ENCODE measurements at places on chromosomes 3 and 15.

GRCh38 chr3:122802323-122802722 is 7.5 kb downstream of the SLC49A4 start:
- DNase-seq: no peak

DNA sequence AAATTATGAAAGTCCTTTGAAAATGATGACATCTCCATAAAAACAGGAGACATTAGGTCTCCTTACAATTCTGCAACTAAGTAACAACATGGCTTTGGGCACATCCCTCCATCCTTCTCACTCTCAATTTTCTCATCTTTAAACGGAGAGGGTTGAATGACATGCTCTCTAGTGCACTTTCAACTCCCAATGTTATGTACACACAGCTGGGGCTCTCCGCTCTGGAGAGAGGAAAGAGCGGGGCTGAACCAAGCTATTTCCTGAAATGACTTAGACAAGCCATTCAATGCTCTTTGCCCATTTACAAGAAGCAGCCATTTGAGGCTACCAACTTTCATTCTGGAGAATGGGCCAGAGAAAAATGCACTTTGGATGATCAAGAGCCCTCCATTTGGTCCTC is 144.2 kb upstream of the BNIP2 start:
- DNase-seq: no peak

GRCh38 chr3:133855002-133855370 is 40.7 kb downstream of the RAB6B start:
- DNase-seq: no peak

DNA sequence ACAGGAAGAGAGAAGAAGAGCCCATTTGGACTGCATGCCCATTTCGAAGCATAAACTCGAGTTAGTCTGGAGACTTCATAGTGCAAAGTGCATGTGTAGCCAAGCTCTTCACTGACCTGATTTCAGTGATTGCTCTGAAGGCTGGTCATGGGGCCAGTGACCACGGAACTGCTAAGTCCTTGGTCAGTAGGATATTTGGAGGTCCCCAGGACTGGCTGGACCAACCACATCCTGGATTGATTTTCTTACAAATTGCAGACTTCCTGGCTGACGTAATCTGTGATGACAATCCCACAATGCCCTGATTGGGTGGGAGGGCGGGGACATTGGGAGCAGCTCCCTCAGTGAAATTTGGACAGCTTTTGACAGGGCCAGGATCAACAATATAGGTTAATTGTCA is 233.4 kb downstream of the CACNA2D3 start:
- no peak for DNase-seq

Measured in stimulated activated CD4-positive, alpha-beta T cell treated with anti-CD3 and anti-CD28 coated beads, TNF-alpha, amount 100 ng/mL, for 48 hours (primary cell).